ENCODE measurements at places on chromosomes 5 and 9.

DNA sequence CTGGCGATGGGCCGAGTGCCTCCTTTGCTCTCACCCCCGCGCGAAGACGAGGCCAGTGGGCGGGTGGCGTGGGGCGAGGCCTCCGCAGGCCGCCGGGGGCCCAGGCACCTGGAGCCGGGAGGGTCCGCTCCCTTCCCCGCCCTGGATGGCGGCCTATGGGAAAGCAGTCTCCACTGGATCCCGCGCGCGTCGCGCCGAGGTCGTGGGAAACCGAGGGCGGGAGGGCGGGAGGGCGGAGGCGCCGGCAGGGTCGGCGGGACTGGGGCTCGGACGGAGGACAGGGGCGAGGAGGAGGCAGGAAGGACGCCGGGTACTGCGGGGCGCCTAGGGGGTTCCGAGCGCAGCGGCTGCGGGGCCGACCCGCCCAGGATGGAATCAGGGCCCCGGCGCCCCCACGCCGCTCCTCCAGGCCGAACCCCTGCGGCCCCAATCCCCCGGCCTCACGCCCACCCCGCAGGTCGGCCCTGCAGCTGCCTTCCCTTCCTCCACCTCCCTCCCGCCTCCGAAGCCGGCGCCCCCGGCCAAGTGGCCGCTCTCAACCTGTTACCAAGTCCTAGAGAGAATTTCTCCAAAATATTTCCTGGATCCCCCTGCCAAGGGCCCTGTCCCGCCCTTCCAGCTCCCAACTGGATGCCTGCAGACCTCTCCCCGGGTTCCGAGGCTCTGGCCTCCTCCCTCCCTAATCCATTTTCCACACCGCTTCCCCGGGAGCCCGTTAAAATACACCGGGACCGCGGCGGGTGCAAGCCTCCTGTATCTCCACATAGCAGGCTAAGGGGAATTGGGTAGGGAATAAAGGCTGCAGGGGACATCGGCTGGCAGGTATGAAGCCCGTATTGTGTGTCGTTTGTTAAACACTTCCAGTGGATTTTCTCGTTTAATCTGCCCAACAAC lies 146.3 kb downstream of the ERCC6L2 start:
- DNase-seq = no peak

GRCh38 chr9:89923961-89924504 lies 319.2 kb downstream of the GADD45G start:
- no peak for DNase-seq

GRCh38 chr5:138643040-138643791 lies 68.0 kb upstream of the HSPA9 start:
- DNase-seq = no peak

GRCh38 chr9:123267481-123268198 lies 746 bp downstream of the STRBP start:
- DNase-seq = no peak

DNA sequence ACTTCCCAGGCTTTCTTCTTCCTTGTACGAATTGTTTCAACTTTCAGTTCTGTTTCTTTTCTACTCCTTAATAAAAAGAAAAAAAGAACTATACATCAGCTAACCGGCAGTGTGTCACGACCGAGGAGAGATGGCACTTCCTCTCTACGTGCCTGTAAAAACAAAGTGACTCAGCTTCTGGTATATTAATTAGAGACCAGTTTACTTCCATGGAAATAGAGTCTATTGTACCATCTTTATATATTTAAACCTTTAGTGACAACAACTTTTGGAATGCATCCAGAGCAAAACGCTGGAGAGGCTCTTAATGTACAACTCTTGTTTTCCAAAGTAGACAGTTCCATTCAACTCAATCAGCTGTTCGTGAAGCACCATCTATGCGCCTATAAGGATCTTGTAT lies 94.5 kb upstream of the LIFR start:
- DNase-seq = no peak

DNA sequence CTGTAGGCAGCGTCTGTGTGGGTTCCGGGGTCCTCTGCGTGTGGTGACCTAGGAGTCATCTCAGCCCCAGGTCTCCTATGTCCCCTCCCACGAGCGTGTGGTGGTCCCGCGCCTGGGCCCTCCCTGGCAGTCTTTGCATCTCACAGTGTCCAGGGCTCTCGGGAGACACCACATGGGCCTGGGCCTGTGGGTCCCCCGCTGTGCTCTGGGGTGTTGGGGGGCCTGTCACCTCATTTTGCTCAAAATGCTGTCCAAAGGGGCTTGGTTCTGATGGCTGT lies 27.1 kb downstream of the CEP72 start:
- no peak for DNase-seq

- no peak for DNase-seq
Measured at GRCh38 chr9:129237164-129237611, 59.1 kb upstream of the IER5L start.

- no peak for DNase-seq
Measured at GRCh38 chr5:35920890-35921289, 17.5 kb downstream of the CAPSL start.

DNA sequence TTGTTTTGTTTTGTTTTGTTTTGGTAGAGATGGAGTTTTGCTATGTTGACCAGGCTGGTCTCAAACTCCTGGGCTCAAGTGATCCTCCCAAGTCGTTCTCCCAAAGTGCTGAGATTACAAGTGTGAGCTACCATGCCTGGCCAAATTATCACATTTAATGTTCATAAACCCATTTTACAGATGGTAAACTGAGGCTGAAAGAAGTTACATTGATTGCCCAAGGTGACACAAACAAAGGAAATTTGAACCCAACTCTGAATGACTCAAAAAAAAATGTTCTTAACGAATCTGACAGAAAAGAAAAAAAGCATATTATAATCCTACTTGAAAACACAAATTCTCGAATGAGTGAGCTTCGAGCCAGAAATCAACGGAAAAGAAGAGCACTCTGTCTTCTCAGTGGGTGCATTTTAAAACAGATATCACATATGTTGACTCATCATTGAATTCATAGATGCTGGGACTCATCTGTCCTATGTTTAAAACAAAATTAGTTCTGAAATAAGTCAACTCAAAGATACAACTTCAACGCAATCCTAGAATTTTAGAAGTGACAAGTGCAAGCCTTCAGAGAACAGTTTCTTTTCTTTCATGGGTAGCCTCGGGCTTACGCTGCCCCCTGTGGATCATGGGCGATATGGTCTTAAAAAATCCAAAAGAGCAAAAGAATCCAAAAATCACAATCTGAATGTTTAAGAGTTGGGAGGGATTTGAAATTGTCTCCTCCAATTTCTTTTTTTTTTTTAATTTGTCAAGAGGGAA lies 28.4 kb downstream of the TIMD4 start:
- no peak for DNase-seq
